Effector CD4-positive, alpha-beta T cell (primary cell): ENCODE measurements at places on chromosomes 7 and 10.

- no peak for DNase-seq
Measured at GRCh38 chr7:55555160-55555559, 17.1 kb downstream of the VOPP1 start.

- no peak for DNase-seq
Measured at GRCh38 chr10:71033396-71033980, 145.1 kb upstream of the PCBD1 start.

DNA sequence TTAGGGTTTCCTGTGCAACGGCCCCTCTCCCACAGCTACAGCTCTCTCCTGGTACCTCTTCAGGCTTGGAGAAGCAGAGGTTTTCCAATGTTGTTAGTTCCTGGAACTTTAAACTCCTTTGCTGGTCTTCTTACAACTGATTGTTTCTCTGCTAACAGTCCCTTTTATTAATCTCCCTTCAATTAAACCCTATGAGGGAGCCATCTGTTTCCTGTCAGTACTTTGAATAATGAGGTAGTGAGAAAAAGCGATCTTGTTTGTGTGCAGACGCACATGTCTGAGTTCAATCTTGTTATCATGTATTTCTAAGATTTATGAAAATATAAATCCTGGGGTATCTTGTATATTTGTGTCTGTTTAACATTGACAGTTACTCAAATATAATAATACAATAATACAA lies 102.4 kb downstream of the MDFIC start:
- DNase-seq, result no peak

DNA sequence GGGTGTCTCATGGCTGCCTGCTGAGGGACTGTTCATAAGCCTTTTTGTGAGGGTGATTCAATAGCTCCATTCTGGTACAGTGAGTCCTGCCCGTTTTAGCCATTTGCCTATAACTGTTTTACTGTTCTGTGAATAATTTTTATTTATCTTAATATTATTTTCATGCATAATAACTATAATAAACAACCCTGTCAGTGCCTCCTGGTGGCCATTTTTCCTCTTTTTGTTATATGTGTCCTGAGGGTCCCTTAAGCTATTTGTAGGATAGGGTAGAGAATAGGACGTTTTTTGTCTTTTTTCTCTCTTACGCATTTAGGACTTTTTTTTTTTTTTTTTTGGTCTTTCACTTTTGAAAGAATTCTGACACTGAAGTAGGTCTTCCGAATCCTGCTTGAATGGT lies 2.9 kb downstream of the C1QL3 start:
- no peak for DNase-seq

DNA sequence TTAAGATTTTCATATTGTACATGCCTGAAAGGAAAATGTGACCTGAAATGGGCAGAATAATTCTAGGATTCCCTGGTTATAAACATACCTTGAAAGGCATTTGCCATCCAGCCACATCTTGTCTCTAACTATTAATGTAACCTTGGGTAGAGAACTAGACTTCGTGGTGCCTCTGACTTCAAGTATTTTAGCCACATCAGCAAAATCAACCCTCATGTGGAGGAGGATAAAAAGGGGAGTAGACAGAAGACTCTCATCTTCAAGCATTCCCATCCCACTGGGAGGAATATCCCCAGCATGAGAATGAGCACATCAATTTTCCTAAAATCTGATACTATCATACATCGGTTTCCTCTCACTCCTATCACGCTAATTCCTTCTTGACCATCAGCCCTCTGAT lies 164.7 kb upstream of the NOBOX start:
- no peak for DNase-seq

GRCh38 chr10:97520978-97521761 lies 22.4 kb downstream of the UBTD1 start:
- DNase-seq, result no peak

- DNase-seq, result no peak
Measured at GRCh38 chr10:69835233-69835632, 33.5 kb downstream of the COL13A1 start.

DNA sequence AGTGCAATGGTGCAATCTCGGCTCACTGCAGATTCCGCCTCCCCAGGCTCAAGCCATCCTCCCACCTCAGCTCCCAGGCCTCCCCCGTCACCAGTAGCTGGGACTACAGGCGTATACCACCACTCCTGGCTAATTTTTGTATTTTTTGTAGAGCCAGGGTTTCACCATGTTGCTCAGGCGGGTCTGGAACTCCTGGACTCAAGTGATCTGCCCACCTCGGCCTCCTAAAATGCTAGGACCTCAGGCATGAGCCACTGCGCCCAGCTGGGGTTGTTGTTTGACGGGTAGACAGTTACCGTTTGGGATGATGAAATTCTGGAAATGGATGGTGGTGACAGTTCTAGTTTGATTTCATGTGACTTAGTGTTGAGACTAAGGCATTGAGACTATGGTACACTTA lies 15.3 kb downstream of the CALML3 start:
- DNase-seq, result no peak

DNA sequence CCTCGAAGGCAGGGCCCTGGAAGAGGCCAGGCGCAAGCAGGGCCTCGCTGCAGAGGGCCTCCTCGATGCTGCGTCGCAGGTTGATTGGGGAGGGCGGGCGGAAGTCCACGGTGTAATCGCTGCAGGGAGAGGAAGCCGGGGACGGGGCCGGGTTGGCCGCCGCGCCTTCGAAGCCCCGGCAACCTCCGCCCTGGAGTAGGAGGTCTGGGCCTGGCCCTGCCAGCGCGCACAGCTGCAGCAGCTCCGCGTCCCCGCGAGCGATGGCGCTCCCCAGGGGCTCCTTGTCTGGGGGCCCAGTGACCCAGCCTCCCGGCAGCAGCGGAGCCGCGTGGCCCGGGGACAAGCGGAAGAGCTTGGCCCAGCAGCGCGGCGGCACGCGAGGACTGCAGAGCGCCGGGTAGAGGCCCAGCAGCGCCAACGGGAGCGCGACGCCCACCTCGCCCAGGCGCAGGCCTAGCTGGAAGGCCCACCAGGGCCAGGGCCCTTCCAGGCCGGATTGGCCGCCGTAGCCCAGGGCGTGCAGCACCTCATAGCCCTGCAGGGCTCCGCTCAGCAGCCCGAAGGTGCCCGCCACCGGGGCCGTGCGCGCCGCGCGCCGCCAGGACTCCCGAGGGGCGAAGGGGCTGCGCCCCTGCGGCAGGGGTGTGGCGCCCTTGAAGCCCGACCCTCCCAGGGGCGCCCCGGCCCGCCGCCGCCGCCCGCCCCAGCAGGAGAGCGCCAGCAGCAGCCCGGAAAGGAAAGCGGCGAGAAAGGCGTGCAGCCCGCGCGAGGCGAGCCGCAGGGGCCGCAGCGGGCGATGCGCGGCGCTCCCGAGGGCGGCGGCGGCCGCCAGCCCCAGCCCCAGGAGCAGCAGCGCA lies 7.8 kb upstream of the RBM28 start:
- DNase-seq, result no peak

- DNase-seq, result peak; percentile 44
Measured at GRCh38 chr10:27223964-27224363, 16.6 kb downstream of the ACBD5 start.

DNA sequence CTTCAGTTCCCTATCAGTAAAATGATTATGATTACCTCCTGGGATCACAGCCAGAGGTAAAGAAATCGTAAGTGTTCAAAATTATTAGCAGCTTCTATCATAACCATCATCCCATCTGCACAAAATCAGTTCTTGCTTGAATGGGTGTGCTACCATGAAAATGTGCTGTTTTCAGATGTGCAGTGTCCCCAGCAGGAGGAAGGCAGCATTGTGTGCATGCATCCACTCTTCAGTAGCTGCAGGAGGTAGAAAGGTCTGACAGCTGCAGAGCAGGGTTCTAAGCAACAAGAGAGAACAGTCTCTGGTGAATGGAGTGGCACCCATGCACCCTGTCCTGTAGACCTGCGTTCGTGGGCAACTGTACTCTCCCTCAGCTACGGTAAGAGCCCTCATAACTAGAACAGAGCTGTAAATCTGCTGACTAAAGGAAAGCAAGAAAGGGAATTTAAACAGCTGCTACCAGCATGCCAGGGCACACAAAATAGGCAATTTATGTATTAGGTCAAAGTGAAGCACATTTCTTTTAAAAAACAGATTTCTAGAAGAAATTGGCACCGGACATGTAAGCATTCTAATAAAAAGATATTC lies 21.2 kb downstream of the VSTM2A start:
- DNase-seq, result no peak

- DNase-seq, result no peak
Measured at GRCh38 chr7:135320268-135320667, 86.6 kb downstream of the STRA8 start.

- DNase-seq, result no peak
Measured at GRCh38 chr7:98000356-98000755, 10.4 kb upstream of the OCM2 start.

- no peak for DNase-seq
Measured at GRCh38 chr7:123994449-123994848, 38.4 kb downstream of the TMEM229A start.

- DNase-seq, result no peak
Measured at GRCh38 chr10:51972733-51973346, 273.4 kb upstream of the CSTF2T start.

DNA sequence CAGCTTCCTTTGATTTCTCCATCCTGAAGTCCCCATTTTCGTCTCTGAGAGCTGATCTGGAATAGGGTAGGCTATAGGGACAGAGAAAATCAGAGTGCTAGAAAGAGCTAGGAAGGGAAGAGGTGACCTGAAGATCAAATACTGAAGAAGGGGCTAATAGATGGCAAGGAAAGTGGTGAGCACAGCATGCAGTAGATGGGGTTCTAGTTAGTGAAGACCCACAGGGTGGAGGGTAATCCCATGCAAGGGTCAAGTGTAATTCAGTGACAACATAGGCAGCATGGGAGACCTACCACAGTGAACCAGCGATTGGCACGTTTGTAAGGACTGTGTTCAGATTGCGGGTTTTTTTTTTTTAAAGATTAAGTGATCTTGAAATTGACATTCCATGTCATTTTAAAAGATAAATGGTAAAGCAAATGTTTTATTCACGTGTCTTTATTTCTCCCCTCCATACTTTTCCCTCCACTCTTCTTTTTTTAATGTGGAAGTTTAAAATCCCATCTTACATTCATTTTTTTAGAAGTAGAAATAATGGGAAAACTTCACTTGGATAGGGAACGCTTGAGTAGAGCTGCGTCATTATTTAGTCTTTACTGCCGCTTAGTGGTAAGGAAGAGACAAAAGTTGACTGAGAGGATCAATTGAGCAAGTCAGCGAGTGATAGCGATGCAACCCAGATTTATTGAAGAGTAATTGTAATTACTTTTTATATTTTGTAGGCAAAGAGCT lies 21.0 kb upstream of the ABI1 start:
- no peak for DNase-seq

- no peak for DNase-seq
Measured at GRCh38 chr10:7389844-7390243, 21.0 kb downstream of the SFMBT2 start.

DNA sequence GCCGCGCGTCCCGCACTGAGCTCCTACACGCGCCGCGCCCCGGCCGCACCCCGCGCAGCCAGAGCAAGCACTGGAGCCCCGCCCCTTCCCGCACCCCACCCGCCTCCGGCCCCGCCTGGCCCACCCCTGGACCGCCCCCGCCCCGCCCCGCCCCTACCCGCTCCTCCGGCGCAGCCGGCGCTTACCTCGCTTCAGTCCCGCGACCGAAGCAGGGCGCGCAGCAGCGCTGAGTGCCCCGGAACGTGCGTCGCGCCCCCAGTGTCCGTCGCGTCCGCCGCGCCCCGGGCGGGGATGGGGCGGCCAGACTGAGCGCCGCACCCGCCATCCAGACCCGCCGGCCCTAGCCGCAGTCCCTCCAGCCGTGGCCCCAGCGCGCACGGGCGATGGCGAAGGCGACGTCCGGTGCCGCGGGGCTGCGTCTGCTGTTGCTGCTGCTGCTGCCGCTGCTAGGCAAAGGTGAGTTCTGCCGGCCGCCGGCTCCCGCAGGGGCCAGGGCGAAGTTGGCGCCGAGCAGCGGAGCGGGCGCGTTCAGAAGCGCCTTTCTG lies at the start of gene RET:
Gene RET (plus strand): TSS at position 194 of the 545 bp plus-strand sequence. CDS start 190 bp downstream, at position 384.
- no peak for DNase-seq

GRCh38 chr7:98202367-98203195 lies 8.7 kb upstream of the BHLHA15 start:
- peak; percentile 21 for DNase-seq

DNA sequence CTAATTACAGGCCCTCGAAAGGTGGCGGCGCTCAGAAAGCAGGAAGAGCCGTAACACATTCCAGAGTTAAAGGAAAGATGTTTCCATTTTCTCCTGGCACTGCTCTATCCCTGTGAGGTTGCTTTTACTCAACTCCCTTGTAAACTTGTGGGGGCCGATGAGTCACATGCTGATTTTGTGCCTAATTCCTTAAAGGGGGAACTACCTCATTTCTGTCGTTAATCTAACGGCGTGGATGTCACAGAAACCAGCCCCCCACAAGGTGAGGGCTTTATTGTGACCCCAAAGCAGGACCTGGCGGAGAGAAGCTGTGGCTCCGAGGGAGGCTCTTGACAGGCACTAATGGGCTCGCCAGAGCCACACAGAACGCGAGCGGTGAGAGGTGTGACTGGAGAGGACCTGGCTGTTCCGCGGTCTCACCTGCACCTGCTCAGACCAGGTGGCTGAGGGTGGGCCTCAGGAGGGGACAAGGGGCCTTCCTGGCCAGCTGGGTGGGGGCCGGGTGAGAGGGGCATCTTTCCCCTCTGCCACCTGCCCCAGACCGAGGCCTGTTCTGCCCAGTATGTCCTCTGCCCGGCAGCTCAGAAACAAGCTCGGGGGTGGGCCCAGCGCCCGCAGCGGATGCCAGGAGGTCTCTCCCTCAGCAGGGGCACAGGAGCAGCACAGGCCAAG lies 50.9 kb downstream of the CALML3 start:
- no peak for DNase-seq

GRCh38 chr10:43252166-43252782 lies 14.6 kb downstream of the RASGEF1A start:
- DNase-seq, result no peak

DNA sequence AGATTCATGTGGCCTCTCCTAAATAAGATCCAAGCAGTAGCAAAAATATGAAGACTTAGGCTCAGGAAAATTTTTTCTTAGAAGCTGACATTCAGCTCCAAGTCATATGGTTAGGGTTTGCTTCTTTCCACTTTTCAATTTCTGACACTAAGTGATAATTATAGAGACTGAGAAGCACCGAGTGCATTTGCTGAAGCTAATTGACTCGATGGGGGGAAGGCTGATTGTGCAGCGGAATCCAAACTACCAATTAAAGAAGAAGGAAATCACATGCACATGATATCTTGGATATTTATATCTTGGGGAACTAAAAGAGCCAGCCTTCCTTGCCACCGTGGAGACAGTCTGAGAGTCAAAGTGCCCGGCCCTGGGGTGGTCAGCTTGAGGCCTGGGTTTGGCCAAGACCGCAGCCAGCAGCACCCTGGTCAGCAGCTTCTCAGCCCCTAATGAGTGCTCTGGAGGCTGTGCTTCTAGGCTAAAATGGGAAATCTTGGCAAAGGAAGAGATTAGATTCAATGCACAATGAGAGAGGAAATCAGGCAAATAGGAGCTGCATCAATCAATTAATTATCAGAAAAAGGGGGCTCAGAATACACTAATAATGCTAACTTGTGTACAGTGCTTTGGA lies 589.3 kb downstream of the NRG3 start:
- DNase-seq, result no peak
